ENCODE measurements at places on chromosomes 2 and 18.

DNA sequence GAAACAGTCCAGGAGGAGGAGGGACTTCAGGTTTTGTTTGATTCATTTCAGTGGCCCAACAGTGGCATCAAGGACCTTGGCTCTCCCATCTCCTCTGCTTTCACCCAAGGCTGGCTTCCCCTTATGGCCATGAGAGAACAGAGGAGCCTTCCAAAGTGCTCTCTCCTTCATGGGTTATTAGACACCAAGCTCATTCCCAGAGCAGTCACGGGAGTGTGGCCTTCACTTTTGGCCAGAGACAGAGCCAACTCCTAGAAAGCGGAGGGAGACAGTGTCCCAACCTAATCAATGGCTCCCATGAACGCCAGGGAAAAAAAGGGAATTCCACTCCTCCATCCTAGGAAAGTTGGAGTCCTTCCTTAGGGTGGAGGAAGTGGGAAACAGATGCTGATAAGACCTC is 871 bp upstream of the DUSP28 start:
- DNase-seq, result no peak

GRCh38 chr2:42965910-42966309 is 173.5 kb upstream of the HAAO start:
- DNase-seq, result no peak

- no peak for DNase-seq
Observed at GRCh38 chr2:1231466-1232063, 181.7 kb upstream of the TPO start.

DNA sequence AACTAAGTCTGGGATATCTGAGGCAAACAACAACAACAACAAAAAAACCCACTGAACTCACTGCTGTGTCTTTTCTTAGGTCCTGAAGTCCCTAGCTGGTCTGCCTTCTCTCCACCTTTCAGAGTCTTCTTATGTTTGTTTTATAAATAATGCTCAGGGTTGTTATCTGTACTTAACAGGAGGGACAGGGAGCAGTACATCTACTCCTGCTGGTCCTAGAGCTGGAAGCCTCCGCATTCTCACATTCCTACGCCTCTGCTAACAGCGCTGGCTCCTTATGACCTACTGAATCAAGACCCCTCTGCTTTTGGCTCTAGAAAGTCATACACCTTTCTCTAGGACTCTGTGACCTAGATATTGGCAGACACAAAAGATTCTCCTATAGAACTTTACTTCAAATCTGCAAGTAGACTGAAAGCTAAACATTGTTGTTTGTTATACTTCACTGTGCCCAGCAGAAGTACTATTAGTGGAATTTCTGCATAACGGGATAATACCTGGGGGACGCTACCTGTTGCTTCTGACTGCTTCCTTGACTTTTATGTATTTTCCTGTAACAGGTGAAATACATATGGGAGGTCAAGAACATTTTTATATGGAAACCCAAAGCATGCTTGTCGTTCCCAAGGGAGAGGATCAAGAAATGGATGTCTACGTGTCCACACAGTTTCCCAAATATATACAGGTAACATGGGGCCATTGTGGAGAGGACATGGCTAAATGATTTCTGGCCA is 48.6 kb downstream of the AOX1 start:
- no peak for DNase-seq

GRCh38 chr2:186569897-186570296 is 20.0 kb upstream of the ITGAV start:
- DNase-seq, result no peak

All from central memory CD4-positive, alpha-beta T cell (primary cell).